A673 (cell line): ENCODE measurements at places on chromosomes 2 and 18. TPM values are rescaled to one million over a fixed set of nuclear protein-coding genes. Genes with fewer than 3 reads are reported as not detected.

- DNase-seq, result no peak
Observed at GRCh38 chr18:59062643-59063006, 77.1 kb upstream of the SEC11C start.

DNA sequence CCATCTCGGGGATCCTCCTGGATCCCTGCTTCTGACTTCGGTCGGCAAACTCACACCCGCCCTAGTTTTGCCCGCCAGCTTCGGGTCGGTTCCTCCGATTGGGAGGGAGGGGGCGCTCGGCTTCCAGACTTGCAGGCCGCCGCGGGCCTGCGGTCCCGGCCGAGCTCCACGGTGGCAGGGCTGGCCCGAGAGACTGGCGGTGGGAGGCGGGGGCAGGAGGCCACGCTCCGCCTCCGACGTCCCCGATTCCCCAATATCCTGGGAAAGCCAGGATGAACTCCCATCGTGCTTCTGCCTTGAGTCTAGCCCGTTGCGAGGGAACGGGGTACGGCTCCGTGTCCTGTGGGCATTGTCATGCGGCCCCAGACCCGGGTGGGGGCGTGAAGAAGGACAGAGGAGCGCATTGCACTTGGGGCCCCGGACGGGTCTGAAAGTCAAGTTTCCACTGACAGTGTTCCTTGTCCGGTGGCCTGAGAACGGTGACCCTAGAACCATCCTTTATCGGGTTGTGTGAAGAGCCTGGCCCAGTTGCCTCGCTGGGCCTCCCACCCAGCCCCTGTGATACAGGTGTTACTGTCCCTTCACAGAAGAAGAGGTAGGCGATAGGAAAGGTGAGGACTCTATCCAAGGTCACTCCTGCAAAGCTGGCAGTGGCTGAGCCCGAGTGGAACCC, 2.4 kb upstream of the INHBB start:
- peak; percentile 78 for DNase-seq

- DNase-seq, result no peak
Observed at GRCh38 chr2:179181002-179181401, 83.6 kb downstream of the SESTD1 start.

DNA sequence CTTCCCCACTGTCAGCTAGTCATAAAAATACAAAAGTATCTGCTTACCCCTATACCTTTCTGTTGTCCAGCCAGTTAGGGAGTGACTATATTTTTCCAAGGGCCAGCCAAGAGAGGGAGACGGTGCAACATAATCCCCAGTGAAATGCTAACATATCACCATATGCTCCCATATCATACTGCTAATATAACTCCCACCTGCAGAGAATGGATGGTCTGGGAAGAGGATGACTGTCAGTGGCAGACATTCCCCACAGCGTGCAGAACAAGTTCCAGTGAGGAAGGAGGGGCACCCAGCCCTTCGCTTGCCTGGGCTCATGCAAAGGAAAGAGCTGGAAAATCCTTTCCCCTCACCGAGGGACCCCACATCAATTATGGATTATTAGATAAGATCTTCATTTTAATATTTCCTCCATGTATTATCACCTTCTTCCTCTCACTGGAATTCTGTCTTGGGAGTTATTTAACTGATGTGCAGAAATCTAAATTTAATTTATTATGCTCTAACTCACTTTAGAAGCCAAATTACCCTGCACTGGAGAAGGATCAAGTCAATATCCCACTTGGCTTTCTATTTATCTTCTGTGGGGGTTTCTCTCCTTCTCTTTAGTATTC, 135.6 kb downstream of the GALNT14 start:
- DNase-seq, result no peak

DNA sequence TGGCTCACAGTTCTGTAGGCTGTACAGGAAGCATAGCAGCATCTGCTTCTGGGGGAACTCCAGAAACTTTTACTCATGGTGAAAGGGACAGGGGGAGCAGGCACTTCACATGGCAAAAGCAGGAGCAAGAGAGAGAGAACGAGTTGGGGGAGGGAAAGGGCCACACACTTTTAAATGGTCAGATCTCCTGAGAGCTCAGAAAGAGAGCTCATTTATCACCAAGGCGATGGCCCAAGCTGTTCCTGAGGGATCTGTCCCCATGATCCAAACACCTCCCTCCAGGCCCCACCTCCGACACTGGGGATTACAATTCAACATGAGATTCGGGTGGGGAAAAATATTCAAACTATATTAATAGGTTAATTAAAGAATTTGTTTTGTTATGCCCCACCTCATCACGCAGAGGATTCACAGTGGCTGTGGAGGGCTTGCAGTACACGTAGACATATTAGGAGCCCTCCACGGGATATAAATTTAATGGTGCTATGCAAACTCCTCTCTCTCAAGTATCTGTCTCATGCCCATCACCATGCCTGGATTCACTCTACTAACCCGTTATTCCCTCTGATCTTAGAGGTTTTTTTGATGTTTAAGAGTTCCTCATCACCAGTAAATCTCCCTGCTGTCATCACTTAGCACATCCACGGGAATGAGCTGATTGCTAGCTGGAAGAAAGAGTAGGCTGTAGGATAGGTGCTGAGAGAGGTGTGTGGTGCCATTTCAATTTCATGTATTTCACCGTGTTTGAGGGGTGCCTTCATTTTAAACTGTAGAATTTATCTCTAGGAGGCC, 84.5 kb upstream of the ARHGAP28 start:
- DNase-seq, result no peak

DNA sequence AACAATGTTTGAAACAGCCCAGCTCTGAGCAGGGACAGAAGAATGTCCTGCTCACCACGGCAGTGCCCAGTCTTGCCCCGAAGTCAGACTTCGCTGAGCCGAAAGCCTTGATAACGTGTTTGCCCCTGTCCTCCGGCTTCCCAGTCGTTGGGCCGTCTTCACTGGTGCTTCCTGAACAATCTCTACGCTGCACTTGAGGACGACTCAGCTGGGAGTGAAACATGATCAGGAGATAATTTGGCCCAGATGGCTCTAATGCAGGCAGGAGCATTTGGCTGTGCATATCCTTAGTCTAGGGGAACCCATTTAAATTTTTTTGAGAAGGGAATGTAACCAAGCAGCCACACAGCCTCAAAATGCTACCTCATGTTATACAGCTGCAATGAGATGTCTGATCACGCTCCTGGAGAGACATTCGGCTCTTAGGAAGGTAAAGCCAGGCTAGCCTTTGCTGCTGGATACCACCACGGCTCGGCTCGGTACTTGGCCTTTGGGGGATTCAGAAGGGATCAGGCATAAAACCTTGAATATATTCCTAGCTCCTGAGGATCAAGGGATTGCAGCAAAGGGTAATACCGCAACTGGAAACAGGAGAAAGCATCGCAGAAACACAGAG, 43.6 kb downstream of the FECH start:
- DNase-seq, result peak; percentile 62

- DNase-seq, result no peak
Observed at GRCh38 chr2:96359866-96360265, 24.3 kb downstream of the NCAPH start.

DNA sequence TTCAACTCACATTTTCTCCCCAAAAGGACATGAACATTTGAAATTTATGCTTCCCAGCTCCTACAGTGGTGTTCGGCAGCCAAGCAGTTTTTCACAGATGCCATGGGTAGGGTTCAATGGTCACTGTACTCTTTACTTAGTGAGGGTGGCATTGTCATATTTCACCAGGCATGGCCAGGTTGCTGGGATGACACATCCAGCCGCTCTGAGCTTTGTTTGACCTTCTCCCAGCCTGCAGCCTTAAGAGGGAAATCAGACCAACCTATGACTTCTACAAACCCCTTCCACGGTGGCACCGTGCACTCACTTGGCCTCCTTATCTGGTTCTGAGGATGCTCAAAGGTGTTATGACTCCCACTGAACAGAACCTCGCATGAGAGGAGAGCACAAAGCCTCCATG, 108.4 kb upstream of the SH3BP4 start:
- no peak for DNase-seq

DNA sequence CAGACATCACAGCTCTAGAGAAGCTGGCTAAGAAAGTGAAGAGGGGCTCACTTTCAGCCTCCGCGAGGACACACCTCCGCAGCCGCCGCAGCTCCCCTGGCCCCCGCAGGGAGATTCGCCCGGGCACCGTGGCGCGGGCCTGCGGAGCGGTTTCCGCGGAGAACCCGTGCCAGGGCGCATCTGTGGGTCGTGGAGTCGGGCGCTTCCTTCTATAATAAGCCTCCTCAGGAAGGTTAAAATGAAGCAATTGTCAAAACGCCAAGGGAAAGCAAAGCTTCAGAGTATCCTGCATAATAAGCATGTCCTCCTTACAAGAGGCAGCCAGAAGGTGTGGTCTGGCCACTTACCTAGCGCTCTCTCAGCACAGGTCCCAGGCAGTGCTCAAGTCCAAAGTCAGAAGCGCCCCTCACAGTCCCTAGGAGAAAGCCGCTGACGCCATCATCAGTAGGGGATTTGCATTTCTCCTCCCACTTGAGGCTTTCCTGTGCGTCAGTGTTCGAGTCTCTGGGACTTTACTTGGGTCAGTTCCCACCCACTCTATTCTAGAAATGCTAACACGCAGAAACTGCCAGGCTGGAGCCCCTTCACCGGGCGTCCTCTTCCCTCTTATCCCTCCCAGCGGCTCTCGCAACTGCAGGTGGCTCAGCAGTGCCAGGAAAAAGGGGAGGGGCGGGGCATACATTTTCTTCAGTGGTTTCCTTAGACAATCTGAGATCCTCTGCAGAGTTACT, at the start of gene STAT4:
Gene STAT4 (minus strand): TSS at position 395 of the 731 bp plus-strand sequence. CDS start 2,791 bp downstream, outside the sequence.
- peak; percentile 59 for DNase-seq

Gene ZNG1B
- total RNA-seq, result 54.6 and 65.5 TPM in 2 replicates

Gene SEMA4C
- 33.3 and 36.1 TPM in 2 replicates for total RNA-seq

Gene REG1B
- not detected in 2 replicates for total RNA-seq

Gene C2orf80
- not detected in 2 replicates for total RNA-seq

Gene INHBB
- 0.09 TPM in 2 replicates for total RNA-seq

Gene EPB41L3
- 0.20 and 0.86 TPM in 2 replicates for total RNA-seq
